Activated CD4-positive, alpha-beta memory T cell treated with anti-CD3 and anti-CD28 coated beads for 36 hours (primary cell): ENCODE measurements at places on chromosomes 12 and 14. TPM values are rescaled to one million over a fixed set of nuclear protein-coding genes. Genes with fewer than 3 reads are reported as not detected.

DNA sequence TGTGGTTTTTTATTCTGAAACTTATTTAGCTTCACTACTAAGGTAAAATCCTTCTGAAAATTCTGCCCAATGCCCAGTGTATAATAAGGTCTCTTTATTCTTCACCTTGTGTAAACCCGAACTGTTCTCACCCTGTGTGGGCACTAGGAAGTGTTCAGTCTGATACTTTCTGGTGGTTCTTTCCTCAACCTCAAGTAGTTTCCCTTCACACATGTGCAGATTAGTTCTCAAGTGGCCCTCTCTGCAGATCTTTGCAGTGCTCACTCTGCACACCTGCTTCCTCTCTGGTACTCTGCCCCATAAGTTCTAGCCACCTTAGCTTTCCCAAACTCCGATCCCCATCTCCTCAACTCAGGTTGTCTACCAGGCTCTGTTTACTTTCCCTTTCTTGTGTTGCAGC lies 61.6 kb downstream of the RAD51B start:
- no peak for DNase-seq

TAS2R50 gene
- not detected for total RNA-seq

DNA sequence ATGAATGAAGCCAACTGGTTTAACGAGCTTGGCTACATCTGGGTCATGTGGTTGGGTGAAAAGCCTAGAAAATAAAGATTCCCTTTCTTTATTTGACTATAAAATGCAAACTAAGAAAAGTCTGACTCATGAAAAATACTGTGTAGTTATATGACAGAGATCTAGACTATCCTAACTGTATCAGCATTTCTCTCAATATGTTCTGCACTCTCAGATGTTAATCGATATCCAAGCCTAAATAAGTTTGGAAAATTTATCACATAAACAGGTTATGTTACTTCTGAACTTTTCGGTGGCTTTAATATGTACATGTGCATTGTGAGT lies 133.1 kb downstream of the DAAM1 start:
- DNase-seq = no peak

DNA sequence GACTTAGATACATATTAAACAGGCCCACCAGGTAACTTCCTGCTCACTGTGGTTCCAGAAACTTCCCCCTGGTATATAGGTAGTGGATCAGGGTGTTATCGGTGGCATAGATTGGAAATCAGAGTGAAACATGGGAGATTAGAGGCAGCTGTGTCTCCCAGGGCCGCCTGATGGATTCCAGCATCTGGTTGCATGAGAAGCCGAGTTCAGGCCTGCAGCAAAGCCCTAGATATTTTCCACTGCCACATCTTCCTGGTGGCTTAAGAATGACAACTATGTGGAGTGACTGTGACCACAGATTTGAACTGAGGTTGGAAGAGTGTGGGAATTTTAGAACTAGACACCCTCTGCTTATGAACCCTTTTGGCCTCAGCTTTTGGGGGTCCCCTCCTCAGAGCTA lies 184.8 kb upstream of the NTF3 start:
- no peak for DNase-seq

KRT73 gene
- total RNA-seq = 0.19 TPM

TTC7B gene
- 12.4 TPM for total RNA-seq

- no peak for DNase-seq
Observed at GRCh38 chr12:120264086-120264903, 1.2 kb downstream of the PXN start.

HCAR3 gene
- total RNA-seq = not detected

GRCh38 chr12:132493482-132494178 lies 3.7 kb downstream of the FBRSL1 start:
- DNase-seq = no peak

DNA sequence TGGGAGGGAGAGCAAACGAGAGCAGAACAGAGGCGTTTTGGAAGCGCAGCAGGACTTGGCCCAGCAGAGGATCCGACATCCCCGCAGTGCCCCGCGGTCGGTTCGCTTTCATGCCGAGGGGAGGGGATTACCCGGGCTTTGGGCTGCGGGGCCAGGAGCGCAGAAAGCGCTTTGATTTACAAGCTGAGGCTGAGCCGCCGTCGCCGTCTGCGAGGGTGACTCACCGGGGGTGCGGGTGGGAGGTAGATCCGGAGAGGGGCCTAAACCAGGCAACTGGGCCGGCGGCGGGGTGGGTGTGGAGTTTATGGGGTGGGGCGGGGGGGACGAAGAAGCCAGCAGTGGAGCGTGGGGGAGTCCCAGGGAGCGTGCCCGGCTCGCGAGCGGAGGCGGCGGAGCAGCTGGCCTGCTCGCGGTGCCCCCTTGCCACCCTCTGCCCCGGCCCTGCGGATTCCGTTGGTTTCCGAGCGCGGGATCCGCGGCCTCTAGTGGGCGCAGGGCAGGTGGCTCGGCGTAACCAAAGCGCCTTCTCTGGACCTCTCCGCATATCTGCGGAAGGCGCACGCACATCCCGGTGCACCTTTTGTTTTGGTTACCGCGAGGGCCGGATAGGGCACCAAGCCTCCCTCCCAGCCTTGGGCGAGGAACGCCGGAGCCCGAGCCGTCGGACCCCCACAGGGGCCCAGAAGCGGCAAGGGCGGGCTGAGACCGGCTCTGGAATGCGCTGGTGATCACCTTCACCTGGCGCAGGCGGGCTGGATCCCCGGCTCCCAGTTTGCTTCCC lies 2.6 kb downstream of the SIX4 start:
- DNase-seq = peak; percentile 65

DNA sequence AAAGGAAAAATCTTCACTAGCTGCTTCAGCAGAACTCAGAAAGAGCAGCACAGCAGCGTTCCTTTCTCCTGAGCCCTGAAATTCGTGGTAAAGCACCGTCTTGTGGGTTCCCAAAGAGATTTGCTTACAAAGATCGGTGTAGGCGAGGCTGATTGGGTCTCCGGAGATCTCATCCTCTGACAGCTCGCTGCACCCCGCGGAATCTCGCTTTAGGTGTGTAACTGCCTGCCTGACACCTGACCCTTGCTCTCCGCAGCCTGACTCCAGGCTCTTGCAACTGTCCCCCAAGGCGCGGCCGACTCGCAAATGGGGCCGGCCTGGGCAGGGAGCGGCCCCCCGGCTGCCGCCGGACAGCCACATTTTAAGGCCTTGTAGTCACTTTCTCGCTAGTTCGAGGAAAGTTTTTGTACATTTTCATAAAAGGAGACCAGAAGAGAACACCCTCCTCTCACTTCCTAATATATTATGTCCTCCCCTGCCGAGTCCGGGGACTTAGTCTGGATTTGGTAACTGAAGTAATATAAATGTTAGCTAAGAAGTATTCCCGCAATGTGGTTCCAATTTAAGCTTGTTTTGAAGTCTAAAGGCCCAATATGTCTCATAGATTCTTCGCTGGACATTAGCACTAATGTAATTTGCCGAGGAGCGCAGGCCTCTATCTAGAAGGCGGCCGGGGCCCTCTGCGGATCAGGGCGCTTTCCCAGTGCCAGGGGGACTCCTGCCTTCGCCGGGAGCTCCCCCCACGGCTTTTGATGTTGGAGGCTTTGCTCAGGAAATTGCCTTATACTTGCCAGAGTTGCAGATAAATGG lies 177.3 kb upstream of the CDKN3 start:
- no peak for DNase-seq
